ENCODE measurements at places on chromosomes 3 and 15.

- peak; percentile 80 for DNase-seq
Observed at GRCh38 chr3:190321789-190322603, at the start of gene CLDN1. TSS of gene CLDN1 (minus strand) at chr3:190322446. CDS start at chr3:190322206, 240 bp downstream.

- no peak for DNase-seq
Observed at GRCh38 chr3:154274348-154274747, 49.9 kb downstream of the DHX36 start.

DNA sequence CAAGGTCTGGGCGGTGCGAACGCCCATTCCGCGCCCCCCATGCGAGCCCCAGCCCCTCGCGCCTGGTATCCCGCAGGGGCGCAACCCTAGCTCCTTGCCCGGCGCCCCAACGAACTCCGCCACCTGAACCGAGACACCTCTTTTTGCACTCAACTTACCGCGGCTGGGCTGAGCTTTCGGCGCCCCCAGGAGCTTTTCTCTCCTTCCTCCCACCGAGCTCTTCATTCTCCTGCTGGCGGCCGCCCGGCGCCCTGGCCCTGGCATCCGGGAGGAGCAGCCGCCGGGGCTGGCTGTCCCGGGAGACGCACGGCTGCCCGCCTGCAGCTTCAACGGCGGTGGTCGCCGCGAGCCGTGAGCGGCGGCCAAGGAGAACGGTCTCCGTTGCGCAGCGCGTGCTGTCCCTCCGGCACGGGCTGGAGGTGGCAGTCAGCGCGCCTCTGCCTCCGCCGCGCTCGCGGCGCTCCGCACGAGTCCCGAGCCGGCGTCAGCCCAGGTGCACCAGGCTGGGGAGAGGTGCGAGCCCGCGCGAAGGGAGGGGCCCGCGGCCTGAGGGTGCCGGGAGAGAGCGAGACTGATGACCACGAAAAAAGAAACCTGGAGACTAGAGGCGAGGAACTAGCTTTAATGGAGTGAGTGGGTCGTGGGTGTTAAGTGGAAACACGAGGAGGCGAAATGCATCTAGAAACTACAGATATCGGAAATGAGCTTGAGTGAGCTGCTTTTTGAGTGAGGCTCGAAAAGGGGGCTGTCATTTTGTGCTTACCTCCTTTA lies 621.5 kb upstream of the ZNF385D start:
- peak; percentile 26 for DNase-seq

DNA sequence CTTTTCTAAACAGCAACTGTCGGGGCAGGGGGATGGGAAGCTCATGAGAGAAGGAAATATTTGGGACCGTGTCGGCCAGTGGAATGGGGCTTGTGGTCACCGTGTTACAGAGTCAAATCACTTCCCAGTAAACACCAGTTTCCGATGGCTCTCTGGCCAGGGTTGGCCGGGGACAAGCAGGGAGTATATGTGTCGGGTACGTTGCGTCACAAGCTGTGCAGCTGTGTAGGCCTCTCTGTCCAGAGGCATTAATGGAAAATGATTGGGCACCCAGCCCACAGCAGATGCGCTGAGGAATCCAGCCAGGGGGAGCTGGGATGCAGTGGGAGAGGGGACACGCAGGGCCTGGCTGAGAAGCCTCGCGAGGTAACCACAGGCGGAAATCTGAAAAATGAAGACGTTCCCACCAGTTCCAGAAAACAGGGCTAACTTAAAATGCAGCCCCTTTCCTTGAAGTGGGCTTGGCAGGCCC lies 15.8 kb upstream of the ALDH1A3 start:
- DNase-seq: no peak

DNA sequence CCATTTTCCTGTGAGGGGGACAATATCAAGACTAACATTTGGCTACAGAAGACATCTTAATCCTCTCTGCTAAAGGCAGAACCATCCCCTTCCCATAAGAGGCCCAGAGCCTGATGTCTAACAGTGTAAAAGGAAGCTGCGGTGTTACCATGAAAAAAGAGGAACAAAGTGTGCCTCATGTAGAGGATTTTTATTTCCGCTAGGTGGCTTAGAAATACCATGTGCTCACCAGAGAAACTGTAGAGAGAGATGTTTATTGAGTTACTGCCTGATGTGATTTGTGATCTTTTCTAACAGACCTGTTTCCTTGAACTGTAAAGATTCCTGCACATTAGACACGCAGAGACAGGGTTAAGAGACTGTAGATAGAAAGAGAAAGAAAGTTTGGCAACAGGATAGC lies 22.0 kb downstream of the OR5H15 start:
- no peak for DNase-seq
